ENCODE measurements at places on chromosomes 6 and 20.

GRCh38 chr20:53087037-53087777 lies 115.0 kb downstream of the TSHZ2 start:
- DNase-seq, result no peak

GRCh38 chr20:50256577-50256976 lies 65.9 kb downstream of the CEBPB start:
- DNase-seq, result no peak

DNA sequence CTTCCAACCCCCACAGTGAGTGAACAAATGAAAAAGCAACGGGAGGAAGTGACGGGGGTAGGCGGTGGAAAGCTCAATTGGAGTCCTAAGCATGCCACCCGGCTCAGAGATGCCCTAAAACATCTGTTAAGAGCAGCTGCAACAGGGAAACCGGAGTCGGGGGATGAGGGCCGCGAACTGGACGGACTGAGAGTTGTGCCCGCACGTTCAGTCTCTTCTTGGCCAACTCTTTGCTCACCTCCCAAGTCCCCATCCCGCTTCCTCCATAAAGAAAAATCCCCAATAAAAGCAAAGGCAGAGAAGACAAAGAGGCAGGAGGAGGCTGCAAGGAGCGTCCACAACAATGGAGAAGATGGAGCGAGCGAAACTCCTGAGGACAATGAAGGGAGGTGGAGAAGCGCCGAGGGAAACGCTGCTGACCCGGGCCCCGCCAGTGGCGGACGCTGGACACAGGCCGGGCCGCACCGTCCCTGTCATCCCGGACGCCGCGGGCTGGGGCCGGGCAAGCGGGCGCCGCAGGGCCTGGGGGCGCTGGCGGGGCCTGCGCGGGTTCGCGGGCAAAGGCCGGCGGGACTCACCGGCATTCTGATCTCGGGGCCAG lies 600 bp downstream of the SEC63 start:
- peak; percentile 57 for DNase-seq

DNA sequence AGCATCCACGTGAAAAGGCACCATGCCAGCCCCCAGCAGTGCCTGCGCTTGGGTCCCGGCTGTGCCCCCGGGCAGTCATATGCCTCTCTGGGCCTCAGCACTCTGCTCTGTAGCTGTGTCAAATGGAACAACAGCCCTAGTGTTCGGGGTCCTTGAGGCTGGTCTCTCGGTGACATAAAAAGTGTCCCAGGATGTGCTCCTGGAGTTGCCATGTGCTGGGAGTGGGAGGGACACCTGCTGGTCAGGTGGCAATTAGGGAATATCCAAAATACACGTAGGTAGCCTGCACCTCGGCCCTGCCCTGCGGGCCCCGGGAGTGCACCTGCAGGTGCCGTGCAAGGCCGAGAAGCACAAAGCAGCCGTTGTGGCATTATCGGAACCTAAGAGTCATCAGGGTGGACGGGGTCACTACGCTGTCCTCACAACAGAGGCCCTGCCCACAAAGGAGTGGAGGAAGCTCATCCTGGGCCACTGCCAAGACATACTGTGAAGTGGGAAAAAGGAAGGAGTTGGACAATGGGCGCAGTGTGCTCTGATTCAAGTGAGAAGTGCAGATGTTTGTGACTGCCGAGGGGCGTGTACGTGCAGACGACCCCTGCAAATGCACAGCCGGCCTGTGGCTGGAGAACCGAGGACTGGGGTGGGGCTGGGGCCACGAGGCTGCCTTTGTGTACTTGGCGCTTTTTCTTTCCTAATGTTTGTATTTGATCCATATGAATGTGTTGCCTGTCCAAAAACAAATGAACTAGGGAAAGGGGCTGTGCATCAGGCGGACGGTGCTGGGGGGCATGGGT lies 24.6 kb downstream of the SLCO4A1 start:
- DNase-seq, result no peak

GRCh38 chr6:136921381-136921935 lies 643 bp upstream of the SLC35D3 start:
- no peak for DNase-seq

DNA sequence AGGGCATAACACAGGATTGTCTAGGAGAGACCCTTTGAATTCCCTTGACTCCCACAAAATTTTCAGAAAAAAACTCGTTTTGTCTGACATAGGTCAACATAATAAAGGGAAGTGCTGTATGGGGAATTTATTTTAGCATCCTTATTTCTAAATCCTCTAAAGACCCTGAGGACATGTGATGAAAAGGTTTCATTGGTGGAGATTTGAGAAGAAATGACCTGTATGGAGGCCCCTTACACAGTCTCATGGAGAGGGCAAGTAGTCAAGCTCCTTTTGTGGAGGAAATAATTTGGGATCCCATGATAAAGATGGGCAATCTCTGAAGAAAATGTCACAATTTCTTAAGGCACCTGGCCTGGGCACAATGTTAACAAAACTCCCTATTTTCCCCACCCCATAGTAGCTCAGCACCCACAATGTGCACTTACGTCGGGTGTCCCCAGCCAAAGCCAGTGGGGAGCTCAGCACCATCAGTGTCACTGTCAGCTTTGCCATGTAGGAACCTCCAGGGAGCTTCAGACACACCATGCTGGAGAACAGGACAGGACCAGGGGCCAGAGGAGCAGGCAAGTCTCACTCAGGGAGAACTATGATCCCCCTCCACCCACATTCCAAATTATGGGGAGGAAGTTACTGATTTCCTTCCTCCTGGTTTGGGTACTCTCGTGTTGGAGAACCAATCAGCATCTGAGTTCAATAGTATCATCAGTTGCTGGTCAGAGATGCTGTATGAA lies at the start of gene HLA-DRB5:
Gene HLA-DRB5 (minus strand): TSS at position 591 of the 734 bp plus-strand sequence. CDS start 63 bp downstream, at position 528.
- no peak for DNase-seq

DNA sequence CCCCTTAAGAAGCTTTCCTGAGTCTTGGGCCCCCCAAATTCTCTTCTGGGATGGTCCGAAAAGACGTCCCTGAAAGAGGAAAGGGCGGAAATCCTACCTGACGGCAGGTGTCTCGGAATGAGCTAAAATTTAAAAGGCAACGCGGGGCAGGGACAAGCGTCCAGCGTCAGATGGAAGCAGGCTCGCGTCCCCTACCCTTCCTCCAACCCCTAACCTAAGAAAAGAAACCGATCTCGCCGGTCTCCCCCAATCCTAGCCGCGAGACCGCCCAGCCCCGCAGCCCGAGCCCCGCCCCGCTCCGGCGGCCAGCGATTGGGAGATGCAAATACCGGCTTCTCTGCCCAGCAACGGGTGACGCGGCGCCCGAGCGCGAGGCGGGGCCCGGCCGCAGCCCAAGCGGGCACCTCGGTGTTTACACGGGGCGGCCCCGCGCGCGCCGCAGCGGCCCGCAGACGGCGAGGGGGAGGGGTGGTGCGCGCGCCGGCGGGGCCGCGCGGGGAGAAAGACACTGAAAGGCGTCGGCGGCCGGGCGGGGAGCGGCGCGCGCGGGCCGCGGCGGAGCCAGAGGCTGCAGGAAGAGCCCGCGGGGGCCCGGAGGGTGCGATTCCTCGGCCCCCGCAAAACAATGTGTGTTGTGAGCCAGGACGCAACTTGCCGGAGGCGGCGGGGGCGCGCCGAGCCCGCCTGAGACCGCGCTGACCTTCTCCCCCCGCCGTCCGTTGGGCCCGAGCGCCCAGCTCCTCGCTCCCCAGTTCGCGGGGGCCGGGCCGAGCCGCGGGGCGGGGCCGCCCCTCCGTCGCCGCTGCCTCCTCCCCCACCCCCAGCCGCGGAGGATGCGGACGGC lies at the start of gene SOX12:
Gene SOX12 (plus strand): TSS at position 508 of the 844 bp plus-strand sequence. CDS start 373 bp downstream, outside the sequence.
- DNase-seq, result peak; percentile 98

DNA sequence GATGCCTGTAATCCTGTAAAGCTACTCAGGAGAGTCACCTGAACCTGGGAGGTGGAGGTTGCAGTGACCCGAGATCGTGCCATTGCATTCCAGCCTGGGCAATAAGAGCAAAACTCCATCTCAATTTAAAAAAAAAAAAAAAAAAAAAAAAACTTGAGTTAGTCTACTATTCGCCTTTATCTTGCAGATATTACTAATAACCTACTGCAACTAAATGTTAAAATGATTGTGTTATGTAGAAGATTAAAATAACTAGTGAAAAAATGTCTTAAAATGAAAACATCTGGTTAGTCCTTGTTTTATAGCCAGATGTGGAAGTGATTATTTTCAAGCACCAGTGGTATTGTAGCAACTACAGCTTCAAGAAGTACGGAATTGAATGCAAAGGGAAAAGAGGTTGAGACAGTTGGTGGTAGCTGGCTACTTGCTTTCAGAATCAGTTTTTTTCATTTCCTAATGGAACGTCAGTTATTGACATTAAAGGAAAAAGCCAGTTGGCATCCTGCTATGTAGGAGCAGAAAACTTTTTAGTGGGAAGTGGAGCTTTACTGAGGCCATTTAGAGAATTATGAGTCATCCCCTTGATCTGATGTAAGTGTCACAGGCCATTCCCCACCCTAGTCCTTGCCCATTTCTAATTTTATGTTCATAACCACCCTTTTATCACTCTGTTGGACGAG lies 43.8 kb upstream of the DYNLRB1 start:
- no peak for DNase-seq

- DNase-seq, result no peak
These were observed 284.5 kb downstream of the PRKN start for GRCh38 chr6:162443101-162443500.

- DNase-seq, result peak; percentile 83
These were observed at the start of gene DEF6 for GRCh38 chr6:35297601-35298481. Gene DEF6 (plus strand): TSS chr6:35297818. CDS start chr6:35297857, 39 bp downstream.

- DNase-seq, result no peak
These were observed 347.5 kb downstream of the CDH4 start for GRCh38 chr20:61599541-61599992.

GRCh38 chr6:161882196-161882765 lies 608.4 kb upstream of the AGPAT4 start:
- DNase-seq, result no peak

GRCh38 chr6:127518710-127519468 lies at the start of gene MTCL3:
Gene MTCL3 (minus strand): TSS chr6:127519335.
- peak; percentile 29 for DNase-seq

DNA sequence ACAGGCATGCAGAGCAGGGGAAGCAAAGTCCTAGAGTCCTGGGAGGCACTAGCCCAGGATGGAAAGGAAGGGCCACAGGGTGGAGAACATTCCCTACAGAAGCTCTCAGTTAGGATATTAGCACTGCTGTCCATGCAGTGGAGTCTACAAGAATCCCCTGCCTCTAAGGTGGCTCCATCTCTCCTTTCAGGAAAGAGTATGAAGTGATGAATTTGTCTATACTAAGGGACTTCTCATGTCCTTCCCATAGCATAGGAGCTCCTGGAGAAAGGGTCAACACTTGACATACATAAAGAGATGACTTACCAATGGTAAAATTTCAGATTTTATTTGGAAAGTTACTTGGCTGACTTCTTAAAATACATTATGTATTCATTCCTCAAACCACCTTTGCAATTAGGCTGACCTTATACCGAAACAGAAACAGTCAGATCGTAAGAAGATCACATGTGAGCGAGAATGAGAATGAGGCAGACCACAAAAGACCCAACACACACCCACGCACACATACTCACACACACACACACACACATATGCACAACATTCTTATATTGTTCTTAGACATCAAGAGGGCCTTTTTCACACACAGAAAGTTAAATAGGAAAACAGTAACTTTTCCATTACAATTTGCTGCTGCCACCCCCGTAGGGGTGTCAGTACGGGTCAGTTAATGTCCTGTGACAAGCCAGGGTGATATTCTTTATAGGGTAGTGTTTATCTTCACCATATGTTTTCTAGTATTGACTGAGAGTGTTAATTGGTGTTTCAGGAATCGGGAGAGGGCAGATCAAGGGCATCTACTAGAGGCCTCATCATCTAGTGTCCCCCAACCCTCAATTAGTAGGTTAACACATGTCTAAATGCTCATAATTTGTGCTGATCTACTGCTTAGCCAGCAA lies 159.4 kb downstream of the FAXC start:
- peak; percentile 11 for DNase-seq

GRCh38 chr6:27650620-27651370 lies 177.9 kb upstream of the ZNF184 start:
- peak; percentile 71 for DNase-seq

- DNase-seq, result no peak
These were observed 350.4 kb downstream of the BCKDHB start for GRCh38 chr6:80456724-80457438.

Measured in stimulated activated CD4-positive, alpha-beta T cell treated with anti-CD3 and anti-CD28 coated beads, Interleukin-12 subunit alpha, Interleukin-12 subunit beta, amount 100 ng/mL, for 24 hours (primary cell).